Inflammatory macrophage (primary cell): ENCODE measurements at places on chromosomes 11 and 22.

DNA sequence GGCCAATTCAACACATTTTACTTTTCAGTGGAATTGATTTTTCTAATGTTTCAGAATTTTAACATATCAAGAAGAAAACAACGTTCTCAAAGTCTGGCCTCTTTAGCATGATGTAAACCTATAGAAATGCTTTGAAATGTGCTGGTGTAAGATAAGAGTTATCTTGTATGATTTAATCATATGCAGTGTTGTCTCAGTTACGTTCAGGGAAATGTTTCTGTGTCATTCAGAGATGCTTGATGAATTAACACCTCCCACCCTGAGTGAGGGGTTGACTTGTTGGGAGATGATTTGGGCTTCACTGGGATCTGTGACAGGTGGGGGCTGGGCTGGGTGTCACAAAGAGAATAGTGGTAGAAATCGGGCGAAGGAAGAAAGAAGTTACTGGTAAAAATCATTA, 15.7 kb upstream of the MYO18B start:
- no peak for DNase-seq

DNA sequence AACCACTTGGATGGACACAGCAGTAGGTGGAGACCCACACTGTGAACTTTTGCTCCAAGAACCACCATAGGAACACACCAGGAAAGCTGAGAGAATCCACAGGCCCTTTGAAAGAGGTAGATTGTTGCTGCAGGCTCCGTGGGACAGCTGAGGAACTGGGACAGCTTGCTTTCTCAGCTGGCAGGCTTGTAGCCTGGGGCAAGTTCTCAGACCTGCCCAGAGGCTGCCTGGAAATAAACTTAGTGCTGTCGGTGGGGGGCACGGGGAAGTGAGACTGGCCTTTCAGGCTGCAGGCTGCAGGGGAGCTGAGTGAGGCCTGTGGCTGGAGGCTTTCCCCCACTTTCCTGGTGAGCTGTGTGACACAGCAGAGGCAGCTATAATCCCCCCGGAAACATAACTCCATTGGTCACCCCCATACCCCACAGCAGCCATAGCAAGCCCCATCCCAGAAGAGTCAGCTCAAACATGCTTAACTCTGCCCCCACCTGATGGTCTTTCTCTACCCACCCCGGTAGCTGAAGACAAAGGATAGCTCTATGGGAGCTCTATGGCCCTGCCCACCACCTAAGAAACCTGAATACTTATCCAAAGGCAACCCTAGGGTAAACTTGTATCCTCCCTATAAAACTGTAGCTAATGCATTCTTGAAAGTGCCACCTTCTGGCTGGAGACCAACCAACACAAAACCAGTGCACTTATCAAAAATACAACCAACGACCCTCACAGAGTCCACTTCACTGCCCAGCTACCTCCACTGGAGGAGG, 21.4 kb upstream of the ACRV1 start:
- no peak for DNase-seq

- DNase-seq = no peak
Measured at GRCh38 chr11:46248289-46249102, 29.0 kb upstream of the CREB3L1 start.

- DNase-seq = no peak
Measured at GRCh38 chr11:2770096-2770751, 70.4 kb upstream of the KCNQ1OT1 start.

DNA sequence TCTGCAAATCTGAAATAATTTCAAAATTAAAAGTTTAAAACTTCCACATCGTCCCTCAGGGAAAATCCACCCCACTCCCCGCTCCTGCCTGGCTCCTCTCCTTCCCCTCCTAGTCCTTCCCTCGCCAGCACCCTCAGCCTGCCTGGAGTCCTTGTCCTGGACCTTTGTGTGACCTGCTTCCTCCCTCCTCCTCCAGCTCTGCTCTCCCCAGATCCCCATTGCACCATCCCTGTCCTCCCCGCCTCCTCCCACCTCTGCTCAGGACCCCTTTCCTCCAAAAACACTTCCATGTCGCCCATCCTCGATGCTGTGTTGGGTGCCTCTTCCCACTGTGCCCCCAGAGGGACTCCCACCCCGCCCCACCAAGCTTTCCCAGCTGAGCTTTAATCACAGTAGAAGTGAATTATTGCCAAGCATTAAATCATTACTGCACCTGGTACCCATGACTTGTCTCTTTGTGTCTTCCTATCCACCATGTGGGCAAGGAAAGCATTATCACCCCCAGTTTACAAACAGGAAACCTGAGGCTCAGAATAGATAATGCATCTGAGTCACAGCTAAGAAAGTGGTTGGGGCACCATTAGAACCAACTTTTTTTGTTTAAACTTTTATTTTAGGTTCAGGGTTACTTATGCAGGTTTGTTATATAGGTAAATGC, 2.4 kb upstream of the ZP1 start:
- DNase-seq = no peak

GRCh38 chr11:706957-707816, 1.2 kb downstream of the EPS8L2 start:
- DNase-seq = no peak

- peak; percentile 26 for DNase-seq
Measured at GRCh38 chr11:116073854-116074837, 569.9 kb upstream of the CADM1 start.

GRCh38 chr11:118003456-118003855, 17.3 kb downstream of the IL10RA start:
- no peak for DNase-seq

- no peak for DNase-seq
Measured at GRCh38 chr11:2093575-2094353, 45.4 kb downstream of the IGF2 start.

DNA sequence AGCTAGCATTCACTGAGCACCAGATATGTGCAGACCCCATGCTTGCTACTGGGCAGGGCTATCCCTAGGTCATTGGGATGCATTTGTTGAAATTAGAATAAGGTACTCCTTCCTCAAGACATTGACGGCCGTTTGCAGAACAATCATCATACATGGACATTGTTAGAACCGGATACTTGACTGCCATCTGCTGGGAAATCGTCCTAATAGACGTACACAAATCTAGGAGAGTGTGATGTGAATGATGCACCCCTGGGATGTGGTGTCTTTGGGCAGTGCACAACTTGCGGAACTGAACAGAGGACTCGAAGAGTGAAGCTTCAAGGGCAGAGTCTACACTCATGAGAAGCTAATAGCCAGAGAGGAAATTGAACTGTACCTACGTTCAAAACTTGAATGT, 35.9 kb downstream of the MYO18B start:
- peak; percentile 59 for DNase-seq

- peak; percentile 44 for DNase-seq
Measured at GRCh38 chr11:59901306-59901705, 22.7 kb downstream of the OOSP3 start.

GRCh38 chr22:39999144-39999757, 4.5 kb downstream of the FAM83F start:
- no peak for DNase-seq

DNA sequence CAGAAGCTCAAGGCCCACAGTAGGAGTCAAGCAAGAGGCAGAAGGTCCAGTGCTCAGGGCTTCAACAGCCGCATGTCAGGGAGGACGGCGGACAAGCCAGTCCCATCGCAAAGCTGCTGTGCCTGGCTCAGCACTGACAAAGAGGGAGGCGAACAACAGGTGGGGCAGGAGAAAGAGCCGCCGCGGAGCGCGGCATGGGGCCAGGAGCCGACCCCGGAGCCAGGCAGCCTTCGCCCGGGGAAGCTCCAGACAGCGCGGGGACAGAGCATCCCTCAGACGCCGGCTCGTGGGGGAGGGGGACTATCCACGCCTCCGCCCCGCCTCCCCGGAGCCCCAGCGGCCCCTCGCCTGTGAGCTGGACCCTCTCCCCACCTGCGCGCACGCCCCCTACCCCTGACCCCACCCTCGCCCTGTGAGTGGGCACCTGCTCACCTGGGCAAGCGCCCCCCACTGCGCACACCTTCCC, 369 bp downstream of the DHCR7 start:
- DNase-seq = no peak

DNA sequence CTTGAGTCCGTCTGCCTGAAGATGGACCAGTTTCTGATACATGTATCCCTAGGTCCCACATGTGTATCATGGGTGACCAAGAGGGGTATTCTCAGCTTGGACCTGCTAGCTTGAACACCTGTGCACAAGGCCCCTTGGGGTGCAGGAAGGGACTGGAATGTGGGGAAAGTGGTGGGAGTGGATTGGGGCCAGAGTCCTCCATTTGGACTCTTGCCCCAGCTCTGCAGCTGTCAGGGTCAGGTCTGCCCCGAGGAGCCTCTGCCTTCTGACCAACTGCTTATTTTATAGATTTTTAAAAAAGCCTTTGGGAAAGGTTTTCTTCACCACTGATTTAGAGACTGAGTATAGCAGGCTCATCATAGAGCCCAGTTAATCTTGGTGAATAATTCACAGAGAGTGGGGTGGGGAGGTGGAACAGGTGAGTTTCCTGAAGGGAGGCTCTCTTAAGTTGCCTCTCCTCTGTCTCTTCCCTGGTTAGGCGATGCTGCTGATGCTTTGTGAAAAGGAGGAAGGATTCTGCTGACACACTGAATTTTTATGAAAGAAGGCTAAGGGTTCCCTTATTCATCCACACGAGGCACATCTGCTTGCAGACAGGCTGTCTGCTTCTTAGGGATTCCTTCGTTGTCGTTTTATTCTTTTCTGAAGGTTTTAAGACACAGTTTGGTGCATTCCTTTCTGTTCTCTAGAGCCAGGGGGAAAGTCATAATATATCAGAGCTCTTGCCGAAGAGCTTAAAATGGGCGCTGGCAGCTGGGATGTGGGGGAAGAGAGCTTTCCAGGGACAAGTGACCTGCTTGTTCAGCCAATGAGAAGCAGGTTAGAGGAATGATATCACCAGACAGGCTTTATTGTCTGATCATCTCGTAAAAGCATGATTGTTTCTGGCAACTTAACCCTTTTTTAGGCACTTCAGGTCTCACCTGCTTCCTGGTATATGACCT, 19.9 kb downstream of the TRIM44 start:
- peak; percentile 32 for DNase-seq

DNA sequence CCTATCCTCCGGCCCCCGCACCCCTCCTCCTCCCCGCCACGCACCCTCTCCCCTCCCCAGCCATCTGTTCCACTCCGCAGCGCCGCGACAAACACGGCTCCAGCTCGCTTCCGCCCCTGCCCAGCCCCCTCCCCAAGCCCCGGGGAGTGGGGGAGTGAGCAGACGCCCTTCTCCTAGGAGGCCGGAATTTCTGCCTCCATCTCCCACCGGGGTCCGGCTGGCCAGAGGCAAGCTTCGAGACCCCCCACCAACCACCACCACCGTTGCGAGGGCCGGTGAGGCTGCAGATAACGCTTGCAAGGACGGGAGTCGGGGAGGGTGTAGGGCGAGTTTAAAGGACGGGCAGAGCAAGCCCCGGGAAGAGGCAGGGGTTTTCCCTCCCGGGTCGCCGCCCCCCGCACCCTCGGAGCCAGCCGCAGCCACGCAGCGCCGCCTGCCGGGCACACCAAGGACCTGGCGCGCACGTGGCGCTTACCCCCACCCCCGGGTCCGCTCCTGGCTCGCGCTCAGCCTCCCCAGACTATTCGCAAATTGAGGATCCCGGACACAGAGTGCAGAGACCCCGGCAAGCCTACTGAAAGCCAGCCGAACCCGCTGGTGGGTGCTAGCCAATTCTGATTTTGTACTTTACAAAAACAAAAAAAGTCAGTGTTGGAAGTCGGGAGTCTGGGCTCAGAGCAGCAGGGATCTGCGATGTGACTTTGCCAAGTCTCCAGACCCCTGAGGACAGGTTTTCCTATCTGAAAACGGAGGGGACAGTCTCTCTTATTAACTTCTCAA, 22.6 kb downstream of the RTN4RL2 start:
- peak; percentile 43 for DNase-seq

- DNase-seq = no peak
Measured at GRCh38 chr11:107859459-107860239, 1.1 kb upstream of the SLC35F2 start.

- no peak for DNase-seq
Measured at GRCh38 chr22:43129426-43130425, 13.5 kb downstream of the MCAT start.

GRCh38 chr22:41216984-41217383, 11.9 kb downstream of the L3MBTL2 start:
- peak; percentile 7 for DNase-seq

GRCh38 chr11:69705901-69706787, 2.3 kb upstream of the FGF19 start:
- DNase-seq = no peak

- DNase-seq = no peak
Measured at GRCh38 chr11:70079691-70080090, 1.6 kb downstream of the ANO1 start.

DNA sequence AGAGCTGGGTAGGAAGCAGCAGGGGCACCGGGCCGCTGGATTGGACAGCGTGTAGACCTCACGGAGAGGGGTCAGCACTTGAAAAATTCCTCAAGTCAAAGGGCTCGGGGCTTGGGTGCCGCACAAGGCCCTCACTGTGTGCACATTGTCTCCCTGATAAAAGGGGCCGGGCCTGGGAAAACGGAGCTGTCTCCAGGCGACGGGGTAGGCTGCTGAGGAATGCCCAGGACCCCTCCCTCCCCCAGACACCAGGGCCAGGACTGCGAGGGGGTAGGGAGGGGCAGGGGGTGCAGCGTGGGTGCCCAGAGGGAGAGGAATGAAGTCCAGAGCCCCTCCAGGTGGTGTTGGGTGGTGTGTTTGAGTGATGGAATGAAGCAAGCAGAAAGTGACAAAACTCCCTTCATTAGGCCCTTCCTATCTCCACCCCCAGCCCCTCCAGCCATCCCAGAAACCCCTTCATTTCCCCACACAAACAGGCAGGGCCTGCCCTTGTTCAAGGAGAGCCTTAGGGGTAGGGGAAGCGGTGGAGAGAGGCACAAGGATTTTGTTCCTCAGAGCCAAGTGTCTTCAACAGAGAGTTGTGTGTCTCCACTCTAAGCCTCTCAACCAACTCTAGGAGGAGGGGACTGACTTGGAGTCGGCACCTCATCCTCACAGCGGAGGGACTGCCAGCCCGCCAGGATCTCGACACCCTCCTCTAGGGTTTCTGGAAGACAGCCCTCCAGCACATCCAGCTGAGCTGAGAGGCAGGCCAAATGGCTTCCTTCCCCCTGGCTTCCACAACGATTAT, 63.9 kb downstream of the SYN3 start:
- DNase-seq = no peak

GRCh38 chr22:21714059-21714770, 21.4 kb downstream of the YPEL1 start:
- DNase-seq = no peak

GRCh38 chr11:15710580-15711275, 596.0 kb downstream of the INSC start:
- DNase-seq = no peak
